Lung microvascular endothelial cell (primary cell): ENCODE measurements at places on chromosomes 12 and 14. TPM values are rescaled to one million over a fixed set of nuclear protein-coding genes. Genes with fewer than 3 reads are reported as not detected.

The KCTD10 gene
- total RNA-seq, result 65.7 and 73.0 TPM in 2 replicates

DNA sequence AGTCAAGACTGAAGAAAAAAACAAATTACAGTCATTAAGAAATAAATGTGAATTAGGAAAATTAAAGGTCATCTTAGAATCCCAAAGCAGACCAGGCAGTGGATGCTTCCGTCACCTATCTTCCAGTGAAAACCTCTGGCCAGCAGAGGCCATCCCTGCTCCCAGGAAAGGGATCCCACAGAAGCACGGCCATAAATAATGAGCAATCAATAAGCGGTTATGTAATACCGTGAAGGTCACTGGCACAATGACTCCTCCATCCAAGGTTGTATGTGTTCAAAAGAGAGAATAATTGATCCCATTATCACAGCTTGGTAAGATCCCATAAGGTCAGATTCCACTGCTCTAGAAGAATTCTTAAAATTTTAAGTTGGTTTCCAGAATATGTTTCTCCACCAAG, 85.7 kb downstream of the PPP2R5E start:
- no peak for DNase-seq

DNA sequence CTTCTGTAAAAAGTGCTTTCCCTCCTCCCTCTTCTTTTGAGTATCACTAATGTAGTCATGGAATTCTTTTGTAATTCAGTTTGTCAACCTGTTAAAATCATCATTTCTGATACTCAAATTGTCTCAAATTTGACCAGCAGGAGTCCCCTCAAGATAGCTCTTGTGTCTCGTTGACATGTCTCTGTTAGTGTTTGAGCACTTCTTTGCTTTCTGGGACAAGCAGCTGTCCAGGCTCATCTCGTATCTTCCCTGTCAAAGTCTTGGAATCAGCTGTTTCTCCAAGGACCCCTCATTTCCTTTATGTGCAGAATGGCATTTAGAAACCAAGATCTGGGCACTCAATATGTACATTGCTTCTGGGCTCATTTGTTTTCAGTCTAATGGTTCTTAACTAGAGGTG, 10.7 kb downstream of the CIPC start:
- DNase-seq, result no peak

DNA sequence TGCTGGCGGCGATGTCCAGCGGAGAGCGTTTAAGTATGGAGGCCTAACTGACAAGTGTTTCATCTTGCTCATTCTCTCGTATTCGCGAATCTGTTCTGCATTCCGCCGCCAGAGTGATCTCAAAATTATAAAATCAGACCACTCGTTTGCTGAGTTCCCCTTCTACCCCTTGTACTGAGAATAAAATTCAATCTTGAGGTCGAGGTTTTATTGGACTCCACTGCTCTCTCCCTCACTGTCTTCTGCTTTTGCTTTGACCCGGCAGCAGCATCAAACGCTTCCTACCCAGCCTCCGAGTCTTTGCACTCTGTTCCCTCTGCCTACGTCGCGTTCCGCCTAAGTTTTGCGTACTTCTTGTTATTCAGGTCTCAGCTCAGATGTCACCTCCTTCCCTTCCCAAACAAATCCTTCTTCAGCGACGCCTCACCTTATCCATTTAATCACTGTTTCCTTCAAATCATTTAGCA, 462 bp downstream of the KNTC1 start:
- peak; percentile 28 for DNase-seq
